ENCODE measurements at places on chromosomes 3 and 15.

DNA sequence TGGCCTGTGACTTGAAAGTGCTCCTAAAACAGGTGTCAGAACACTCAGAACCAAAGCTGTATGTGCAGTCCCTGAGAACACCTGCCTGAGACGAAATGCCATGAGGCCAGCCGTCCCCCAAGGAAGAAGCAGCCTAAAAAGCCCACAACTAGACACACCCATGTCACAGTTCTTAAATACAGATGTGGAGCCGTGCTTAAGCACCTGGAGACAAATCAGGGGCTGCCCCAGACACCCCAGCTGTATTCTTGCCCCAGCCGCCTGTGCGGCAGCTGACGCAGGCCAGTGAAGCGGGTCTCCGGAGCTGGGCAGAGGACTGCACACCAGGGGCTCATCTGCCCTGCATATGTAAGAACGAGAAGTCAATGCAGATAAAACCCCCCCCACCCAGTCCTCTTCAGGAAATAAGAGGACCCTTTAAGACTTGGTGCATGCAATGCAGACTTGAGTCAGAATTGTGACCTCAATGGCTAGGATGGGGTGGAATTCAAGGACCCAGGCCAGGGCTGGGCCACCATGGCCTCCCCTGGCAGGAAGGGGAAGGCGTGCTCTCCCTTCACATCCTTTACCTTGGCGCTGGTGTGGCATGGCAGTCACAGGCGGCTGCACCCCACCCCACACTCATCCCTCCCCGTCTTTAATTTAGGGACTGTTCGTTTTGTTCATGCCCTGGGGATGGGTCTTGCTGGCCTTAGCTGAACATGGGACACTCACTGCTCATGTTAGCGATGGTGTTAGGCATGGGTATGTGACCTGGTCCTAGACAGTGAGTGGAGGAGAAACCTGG, 27.7 kb upstream of the PLXNA1 start:
- DNase-seq = no peak

DNA sequence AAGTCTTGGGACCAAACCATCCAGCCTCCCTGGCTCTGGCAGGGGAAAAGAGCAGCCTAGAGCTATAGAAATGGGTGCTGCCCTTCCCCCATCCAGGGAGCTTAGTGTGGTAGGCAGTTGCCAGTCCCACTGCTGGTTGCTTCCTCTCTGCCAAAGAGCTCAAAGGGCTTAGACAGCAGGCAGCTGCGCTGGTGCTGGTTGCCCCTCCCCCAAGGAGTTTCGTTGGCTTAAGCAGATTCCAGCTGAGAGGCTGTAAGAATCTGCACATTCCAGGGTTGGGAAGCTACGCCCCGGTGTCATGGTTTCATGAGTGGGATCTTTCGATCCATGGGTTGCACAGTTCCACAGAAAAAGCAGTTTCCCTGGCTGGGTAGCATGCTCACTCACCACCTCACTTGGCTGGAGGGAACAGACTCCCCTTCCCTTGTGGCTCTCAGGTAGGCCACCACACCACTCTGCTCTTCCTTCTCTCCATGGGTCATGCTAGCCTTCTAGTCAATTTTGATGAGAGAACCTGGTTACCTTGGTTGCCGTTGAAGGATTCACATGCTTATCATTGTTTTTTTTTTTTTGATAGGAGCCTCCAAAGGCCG, 195.1 kb downstream of the EPHA6 start:
- DNase-seq = no peak

DNA sequence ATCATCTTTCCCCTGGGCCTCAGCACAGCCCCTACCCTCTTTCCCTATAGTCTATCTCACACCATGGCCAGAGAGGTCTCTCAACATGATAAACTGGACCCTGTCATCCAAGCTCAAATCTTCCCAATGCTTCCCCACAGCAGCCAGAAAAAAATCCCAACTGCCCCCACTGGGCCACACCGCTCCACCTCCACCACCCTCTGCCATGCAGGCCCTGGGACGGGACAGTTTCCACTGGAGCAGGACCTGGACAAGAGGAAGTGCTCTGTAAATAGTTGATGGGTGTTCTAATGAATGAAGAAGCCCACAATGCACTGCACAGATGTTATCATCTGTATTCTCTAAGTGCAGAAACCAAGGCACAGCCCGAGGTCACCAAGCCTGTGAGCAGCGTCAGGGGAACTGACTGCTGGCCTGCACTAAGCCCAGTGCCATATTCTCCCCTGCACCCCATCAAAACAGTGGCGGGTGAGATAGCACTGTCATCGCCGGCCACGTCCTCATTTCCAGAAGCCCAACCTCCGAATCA, 161.1 kb downstream of the NUP210 start:
- DNase-seq = no peak

DNA sequence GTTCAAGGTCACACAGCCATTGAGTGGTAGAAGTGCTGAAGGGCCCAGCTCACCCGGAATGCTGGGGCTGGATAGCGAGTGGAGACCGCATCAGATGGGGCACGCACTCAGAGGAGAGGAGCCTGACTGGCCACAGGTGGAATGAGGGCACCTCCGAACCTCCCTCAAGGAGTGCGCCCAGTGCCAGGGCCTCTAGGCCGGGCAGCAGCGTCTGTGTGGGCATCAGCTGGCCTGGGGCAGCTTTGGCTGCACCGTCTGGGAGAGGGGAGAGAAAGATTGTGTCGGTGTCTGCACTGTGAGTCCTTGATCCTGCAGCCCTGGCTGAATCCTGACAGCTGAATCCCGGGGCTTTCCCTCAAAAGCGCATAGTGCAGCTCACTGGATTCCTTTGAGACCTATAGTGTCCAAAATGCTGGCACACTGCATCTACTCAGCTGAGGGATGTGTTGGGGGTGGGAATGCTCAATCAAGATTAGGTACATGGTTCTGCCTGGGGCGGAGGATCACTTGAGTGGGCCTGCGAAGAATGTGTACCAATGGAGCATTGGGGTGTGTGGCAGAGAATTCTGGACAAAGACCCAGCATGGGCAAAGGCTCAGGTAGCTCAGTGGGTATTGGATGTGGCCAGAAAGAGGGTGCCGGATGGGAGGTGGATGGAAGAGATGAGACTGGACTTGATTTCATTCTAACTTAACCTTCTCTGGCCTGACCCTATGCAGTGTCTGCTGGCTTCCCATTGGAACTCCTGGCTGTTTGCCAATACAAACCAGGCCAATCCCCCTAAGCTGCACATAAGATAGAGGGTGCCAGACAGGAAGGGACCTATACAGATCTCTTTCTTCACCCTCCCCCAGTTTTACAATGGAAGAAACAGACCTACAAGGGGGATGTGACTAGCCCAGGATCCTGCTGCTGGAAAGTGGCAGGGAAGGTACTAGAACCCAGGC, 950 bp downstream of the ANKDD1A start:
- no peak for DNase-seq

DNA sequence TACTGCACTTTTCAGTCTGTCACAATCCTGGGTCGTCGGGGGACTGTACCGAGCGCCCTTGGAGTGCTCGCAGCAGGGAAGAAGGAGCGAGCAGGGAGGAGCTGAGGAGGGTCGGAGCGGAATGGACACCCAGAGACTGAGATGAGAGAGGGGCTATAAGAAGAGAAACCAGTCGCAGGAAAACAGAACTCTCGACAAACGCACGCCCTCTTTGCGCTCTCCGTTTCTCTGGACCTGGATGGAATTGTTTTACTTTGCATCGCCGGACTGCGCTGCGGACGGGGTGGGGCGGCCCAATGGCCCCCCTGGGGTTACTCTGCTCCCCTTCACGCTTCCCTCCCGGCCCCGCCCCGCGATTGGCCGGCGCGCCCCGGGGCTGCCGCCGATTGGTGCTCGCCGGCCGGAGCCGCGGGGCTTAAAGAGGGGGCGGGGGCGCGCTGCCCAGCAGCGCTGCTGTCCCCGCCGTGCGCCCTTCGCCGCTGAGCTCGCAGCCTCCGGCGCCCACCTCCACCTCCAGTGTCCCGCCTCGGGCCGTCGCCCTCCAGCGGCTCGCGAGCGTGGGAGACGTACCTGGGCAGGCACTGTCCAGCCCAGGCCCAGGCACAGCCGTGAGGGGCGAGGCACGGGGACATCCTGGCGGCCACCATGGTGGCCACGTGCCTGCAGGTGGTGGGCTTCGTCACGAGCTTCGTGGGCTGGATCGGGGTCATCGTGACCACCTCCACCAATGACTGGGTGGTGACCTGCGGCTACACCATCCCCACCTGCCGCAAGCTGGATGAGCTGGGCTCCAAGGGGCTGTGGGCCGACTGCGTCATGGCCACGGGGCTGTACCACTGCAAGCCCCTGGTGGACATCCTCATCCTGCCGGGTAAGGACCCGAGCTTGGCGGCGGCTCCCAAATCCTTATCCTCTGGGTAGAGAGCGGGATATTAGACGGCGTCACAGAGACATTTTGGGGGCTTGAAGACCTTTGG, at the start of gene CLDN11:
TSS of gene CLDN11 (plus strand) at position 447 of the 977 bp plus-strand sequence. CDS start at position 646, 199 bp downstream.
- no peak for DNase-seq

DNA sequence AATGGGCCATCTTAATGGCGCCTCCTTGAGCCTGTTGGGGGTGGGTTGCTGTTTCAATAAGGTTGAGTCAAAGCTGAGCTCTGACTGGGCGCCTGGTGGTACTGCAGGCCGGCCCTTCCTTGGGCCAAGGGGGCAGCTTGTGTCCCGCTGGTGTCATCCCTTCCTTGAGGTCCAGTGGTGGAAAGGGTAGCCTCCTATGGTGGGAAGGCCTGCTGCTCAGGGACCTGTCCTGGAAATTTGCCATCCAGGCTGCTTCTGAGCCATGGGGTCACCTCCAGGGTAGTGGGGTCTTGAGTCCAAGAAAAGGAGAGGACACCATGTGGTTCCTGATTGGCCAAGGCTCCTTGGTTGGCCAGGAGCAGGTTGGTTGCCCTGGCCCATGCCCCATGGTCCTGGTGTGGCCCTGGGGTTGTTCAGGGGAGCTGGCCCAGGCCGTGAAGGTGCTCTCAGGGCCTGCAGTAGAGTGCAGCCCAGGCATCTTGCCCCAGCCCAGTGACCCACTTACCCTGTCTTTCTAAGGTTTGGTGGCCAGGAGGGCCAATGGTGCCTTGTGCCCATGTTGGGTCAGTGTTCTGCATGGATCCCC, 188.7 kb downstream of the UBE3A start:
- DNase-seq = no peak

DNA sequence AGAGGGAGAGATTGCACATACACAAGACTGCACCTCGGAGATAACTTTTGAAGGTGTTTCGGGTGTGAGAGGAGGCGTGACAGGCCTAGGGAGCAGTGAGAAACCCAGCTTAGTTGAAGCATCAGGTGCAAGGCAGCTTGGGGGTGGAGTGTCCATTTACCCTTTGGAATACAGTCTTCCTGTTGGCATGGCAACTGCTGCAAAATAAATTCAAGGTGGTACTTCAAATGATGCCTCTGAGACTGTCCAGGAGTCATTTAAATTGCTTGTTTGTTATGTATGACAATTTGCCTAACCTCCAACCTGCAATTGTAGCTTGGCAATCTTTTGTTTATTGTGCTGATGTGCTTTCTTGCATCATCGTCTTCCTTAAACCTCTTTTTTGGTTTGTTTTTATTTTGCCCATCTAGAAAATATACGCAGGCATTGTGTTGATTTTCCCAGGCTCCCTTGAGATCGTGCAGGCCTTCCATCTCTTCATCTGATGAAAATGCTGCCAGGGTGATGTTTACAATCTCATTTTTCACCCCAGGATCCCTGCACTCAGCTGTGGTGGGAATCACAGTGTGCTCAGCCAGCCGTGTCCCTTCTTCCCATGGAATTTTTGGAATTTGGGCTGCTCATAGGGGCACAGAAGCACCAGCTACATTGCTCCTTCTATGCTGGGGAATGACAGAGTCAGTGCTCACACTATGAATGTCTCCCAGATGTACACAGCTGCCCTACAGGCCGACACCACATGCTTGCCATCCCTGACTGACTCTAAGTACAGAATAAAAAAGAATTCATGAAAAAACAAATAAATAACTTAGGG, 583.1 kb upstream of the CFAP20DC start:
- DNase-seq = no peak

DNA sequence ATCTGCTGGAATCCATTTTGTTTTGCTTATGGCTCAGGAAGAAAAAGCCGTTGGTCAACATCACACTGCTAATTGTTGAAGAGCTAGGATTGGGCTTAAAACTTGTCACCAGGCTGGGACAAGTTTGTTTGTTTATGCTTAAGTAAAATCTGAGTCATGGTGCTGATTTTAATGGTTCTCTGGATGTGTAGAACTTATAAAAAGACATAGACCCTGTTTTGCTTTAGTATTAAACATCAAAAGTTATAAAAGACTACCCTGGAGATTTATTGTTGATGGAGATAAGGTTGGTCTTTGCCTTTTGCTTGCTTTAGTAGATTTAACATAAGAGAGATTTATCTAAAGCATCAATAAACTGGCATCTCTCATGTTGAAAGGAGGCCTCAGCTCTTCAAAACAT, 348.2 kb upstream of the GOLIM4 start:
- DNase-seq = no peak

- DNase-seq = no peak
These were observed 11.9 kb downstream of the STT3B start for GRCh38 chr3:31544634-31545033.

DNA sequence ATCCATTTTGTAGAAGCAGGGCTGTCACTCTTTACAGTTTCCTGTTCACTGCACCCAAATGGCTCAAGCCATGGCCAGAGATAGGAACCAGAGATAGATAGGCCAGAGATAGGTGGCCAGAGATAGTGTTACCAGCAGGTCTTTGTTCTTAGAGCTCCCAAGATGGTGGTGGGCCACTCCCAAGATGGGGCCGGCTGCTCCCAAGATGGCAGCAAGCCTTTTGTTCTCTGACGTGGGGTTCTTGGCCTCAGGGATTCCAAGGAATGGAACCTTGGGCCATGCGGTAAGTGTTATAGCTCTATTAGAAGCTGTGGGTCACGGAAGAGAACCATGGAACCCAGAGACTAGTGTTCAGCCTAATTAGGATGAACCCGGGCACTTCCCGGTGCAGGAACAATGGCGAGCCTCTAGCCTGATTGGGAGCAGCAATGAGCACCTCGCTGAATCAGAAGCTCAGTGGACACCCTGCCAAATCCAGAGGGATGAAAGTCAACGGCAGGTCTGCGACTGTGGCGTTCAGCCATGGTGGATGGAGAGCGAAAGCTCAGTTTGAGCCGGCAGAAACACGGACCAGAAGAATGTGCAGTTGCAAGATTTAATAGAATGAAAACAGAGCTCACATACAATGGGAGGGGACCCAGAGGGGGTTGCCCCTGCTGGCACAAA, 45.0 kb upstream of the CD96 start:
- no peak for DNase-seq

DNA sequence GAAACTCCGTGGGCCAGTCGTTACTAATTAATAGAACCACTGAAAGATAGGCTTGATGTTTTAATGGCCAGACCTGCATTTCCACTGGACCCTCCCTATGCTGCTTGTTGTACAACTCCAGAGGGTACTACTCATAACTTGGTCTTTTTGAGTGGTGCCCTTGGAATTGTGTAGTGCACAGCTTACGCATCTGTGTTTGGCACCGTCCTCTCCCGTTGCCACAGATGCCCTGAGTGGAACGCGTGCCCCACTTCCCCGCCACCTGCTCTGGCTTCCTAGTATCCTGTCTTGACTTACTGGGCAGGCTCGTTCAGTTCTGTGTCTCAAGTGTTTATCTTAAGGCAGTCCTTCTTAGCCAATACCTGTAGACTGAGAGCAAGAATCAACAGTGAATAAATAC, 78.7 kb downstream of the USP13 start:
- DNase-seq = no peak

GRCh38 chr15:90530250-90531051, 728 bp downstream of the CRTC3 start:
- no peak for DNase-seq

- DNase-seq = no peak
These were observed 22.0 kb downstream of the TMPRSS7 start for GRCh38 chr3:112056451-112056929.
